Activated effector memory CD4-positive, alpha-beta T cell treated with anti-CD3 and anti-CD28 coated beads, Interleukin-2, amount 50 U/mL, for 16 hours (primary cell): ENCODE measurements at places on chromosomes 16 and 17.

GRCh38 chr17:4858882-4859260, 25.7 kb downstream of the MINK1 start:
- no peak for DNase-seq

GRCh38 chr17:12068946-12069345, 48.3 kb downstream of the MAP2K4 start:
- DNase-seq, result no peak

DNA sequence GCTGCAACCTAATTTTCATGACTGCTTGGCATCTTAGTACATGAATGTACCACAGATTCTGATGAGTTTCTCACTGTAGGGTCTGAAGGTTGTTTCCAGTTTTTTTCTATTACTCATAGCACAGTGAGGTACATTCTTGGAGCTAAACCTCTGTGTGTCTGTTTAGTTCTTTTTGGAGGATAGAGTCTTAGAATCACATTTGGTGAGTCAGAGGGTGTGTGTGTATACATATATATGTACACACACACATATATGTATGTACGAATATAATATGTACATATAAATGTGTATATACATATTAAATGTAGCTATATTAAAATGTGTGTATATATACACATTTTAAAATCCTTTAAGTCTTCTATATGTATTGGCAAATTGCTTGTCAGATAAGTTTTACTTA, 72.9 kb downstream of the NTN1 start:
- DNase-seq, result no peak

DNA sequence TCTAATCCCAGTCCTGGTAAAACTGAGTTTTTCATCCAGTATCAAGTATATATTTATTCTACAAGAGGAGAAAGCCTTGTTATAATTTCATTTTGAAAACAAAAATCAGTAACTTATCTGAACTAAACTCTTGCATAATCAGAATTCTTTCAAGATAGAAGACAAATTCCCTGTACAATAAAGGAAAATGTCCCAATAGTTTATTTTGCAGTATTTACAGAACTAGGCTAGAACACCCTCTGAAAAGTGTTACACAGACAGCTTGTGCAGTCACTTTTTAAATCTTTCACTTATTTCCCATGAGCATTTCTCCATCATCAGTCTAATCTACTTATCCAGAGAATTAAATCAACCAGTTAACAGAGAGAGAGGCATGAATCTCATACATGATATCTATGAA, 48.5 kb downstream of the SPOP start:
- no peak for DNase-seq

DNA sequence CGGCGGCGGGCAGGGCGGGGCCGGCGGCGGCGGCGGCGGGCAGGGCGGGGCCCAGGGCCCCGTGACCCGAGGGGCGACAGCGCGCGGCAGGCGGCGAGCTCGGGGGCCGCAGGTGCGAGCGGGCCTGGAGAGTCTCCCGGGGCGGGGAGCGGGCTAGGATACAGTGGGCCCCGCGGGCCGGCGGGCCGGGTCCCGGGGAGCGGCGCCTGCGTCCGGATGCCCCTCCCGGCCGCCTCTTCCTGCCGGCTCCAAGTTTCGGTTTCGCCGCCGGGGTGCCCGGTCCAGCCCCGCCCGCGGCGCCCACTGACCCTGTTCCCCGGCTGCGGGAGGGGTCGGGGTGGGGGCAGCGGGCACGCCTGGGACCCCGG, at the start of gene RNF213:
RNF213 (plus strand) TSS at position 62 of the 368 bp plus-strand sequence. CDS start 2,830 bp downstream, outside the sequence.
- DNase-seq, result peak; percentile 85

- DNase-seq, result peak; percentile 89
Measured at GRCh38 chr17:82236142-82236971, 7.5 kb downstream of the SLC16A3 start.

- DNase-seq, result no peak
Measured at GRCh38 chr16:3674513-3675295, 20.2 kb downstream of the DNASE1 start.
